Activated CD4-positive, alpha-beta T cell treated with anti-CD3 and anti-CD28 coated beads for 48 hours (primary cell): ENCODE measurements at places on chromosomes 2 and 18.
A peak's percentile ranks its signal among the peaks of the same experiment; 100 is the strongest.

DNA sequence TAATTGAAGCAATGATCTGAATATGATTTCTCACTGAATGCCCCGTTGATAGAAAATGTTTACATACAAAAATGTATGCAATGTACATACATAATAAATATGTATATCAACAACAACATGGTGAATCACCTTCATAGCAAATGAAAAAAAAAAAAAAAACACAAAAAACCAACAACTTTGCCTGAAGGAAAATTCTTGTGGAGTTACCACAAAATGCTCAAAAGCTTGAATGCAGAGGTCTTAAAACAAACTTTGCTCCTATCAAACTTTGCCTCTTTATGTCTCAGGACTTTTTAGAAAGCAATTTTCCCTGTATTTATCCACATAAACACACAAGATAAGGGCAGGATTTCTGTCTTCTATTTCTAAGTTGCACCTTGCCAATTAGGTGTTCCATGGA is 92.9 kb upstream of the SIX2 start:
- DNase-seq = no peak

DNA sequence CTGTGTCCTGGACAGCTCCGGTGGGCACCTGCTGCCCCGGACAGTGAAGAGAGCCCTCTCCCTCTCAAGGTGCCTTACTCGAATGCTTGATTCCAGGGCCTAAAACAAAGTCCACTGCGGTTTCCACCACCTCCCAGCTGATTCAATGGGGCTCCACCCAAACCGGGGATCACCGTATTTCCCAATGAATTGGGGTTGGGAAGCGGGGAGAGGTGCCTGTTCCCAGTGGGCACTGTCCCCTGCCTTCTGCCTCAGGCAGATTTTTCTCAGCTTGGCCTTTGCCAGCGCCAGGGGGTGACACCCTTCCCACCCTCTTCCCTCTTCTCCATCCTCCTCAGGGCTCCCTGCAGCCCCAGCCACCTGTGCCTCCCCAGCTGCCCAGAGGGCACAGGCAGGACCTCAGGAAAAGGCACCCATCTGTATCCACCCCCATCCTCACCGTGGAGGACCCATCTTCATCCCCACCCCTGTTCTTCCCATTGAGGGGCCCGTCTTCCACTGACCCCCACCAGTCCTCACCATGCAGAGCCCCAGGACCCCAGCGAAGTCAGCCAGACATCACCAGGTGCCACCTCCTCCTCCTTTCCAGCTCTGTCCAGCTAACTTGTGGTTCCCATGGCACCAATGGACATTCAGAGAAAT is 66.7 kb upstream of the HPCAL1 start:
- no peak for DNase-seq

GRCh38 chr2:171436307-171436706 is 2.3 kb downstream of the DCAF17 start:
- no peak for DNase-seq

DNA sequence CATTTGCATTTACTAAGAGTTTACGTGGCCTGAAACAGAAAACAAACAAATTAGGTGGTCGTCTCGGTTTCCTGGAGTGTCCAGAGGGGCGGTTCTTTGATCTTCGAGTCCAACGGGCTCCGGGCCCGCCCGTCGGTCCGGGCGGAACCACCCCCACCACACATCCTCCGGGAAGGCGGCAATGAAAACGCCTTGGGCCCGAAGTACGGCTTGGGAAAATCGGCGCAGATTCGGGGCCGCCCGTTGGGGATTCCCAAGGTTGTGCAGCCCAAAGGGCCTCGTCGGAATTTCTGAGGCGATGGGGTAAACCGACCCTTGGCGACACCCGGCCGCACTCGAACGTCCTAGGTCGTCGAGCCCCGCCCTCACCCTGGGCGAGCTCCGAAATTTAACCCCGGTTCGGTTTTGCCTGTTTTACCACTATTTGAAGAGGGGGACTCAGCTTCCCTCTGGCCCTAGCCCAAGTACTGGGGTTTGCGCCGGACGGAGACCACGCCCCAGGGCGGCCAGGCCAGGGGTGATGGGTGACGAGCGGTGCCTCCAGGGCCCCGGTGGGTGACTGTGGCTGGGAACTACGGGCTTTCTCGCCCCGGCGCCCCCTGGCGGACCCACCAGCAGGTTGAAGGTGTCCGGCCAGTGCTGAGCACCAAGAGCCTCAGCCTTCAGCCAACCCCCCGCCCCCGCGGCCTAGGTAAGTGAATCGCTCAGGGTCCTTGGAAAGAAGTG is 1.9 kb upstream of the CFAP53 start:
- DNase-seq = peak; percentile 88

DNA sequence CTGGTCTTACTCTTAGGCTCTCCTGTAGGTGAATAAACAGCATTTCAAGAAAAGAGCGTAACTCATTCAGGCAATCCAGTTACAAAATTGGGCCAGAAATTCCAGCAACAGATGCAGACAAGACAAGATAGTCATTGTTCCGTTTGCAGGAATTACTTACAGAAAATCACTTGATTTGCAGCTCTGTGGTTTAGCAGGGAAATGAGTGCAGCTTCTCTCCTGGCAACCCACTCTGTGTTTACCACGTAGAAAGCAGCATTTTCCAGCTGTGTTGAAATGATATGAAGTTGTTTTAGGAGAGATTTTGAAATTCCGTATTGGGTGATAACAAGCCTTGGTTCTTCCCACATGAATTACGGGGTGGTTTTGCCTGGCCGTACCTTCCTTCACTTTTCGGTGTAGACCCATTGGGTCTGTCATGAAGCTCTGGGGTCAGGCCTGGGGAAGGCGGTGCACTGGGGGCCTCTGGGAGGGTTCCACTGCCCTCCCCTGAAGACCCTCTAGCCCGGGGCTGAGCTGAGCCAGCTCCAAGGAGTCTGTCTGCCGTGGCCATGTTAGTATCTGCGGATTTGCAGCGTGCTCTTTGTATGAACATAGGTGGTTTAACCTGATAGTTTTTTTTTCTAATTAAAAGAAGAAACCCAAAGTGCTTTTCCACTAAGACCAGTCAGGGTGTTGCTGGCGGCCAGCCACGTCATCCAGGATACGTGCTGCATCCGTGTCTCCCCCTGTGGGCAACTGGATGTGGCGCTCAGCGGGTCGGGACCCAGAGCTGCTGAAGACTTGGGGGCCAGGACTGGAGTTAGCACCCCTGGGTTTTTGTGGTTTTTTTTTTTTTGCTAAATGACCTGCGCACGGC is 58.9 kb upstream of the KCNG2 start:
- DNase-seq = no peak
